ENCODE measurements at places on chromosomes 11 and 22.

DNA sequence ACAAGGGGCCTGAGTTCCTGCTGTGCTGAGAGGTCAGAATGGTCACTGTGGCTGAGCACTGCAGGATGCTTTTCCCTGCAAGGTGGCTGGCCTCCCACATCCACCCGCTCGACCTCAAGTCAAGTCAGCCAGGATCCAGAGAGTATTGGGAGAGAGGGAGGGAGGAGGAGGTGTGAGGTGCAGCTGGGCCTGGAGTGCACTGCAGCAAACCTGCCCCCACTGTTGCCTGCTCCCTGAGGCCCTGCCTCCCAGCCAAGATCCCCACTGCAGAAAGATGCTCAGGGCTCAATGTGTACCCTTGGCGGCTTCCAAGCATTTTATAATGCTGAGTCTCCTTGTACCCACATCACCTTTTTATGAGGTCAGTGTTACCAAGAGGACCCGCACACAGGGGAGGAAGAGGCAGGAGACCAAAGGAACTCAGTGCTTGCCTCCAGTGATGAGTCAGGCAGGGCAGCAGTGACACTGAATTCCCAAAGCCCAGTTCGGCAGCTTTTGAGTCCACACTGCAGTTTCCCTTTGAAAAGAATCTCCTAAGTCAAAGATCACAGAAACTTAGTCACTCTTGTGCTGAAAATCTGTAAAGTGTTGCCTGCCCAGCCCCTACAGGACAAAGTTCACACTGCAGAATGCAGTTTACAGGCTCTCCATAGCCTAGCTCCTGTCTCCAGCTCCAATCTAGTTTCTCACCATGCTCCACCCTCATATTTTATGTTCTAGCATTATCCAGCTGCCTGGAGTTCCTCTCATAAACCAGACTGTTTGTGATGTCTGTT, 3.1 kb downstream of the ENDOD1 start:
- peak; percentile 59 for DNase-seq

GRCh38 chr11:73286240-73286810, 14.2 kb downstream of the P2RY6 start:
- no peak for DNase-seq

DNA sequence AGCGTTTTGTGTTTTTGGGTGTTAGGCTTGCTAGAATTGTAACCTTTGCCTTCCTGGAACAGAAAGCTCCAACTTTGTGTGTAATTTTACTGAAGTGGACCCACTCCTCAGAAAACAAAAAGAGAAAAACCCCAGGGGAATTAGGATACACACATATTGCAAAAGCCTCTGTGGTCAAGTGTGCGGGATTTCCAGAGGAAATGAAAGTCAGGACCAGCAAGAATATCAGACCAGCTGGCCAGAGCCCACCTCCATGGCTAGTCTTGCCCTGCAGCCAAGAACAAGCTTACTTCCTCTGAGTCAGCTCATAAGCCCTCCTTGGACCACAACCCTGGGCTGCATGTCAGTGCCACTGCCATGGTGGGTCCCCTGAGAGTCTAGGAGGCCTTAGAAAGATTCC, 37.0 kb upstream of the FTH1 start:
- no peak for DNase-seq

- DNase-seq: no peak
Observed at GRCh38 chr11:15334766-15335165, 220.0 kb downstream of the INSC start.

DNA sequence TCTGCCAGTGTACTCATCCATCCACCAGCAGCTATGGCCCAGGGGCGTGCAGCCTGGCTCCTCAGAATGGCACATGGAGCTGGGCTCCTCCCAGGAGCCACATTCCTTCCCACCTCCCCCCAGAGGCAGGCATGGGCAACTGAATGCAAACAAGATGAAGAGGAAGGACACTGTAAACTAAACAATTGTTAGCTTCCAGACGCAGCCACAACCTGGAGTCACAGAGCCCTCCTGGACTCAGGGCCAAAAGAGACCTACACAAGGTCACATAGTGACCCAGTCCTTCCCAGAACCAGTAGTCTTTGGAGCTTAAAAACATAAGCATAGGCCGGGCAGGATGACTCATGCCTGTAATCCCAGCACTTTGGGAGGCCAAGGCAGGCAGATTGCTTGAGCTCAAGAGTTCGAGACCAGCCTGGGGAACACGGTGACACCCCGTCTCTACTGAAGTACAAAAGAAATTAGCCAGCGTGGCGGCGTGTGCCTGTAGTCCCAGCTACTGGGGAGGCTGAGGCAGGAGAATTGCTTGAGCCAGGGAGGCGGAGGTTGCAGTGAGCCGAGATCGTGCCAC, 30.7 kb upstream of the CLDN5 start:
- no peak for DNase-seq

DNA sequence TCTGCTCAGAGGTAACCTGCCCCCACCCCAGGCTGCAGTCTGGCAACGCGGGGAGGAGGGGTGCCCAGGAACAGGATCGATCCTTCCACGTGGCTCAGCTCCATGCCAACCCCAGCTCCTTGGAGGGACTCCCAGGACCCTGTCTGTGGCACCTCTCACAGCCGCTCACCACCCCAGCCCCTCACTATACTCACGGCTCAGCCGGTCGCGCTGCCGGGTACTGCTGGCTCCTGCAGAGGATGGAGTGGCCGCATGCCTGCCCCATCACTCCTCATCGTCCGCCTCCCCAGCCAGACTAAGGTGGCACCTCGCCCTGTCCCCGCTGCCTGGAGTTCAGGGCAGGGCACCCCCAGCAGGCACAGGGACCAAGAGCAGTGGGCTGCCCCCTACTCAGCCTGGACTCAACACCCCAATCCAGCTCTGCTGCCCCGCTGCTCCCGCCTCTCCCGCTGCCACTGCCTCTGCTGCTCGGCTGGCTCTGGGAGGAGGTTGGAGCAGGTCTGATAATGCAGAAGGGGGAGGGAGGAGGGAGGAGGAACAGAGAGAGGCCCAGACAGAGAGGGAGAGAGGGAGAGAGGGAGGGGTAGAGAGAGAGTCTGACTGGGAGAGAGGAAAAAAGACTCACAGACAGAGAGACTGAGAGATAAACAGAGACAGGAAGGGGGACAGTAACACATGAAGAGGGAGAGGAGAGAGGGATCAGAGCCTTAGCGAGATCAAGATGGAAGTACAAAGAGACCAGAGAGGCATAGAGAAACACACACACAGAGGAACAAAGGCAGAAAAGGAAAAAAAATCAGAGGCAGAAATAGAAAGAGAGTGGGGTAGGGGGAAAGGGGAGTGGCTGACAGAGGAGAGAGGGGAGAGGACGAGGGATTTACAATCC, at the start of gene PDE2A:
Gene PDE2A (minus strand): TSS at position 480 of the 886 bp plus-strand sequence. CDS start 215 bp downstream, at position 265.
- DNase-seq: no peak

DNA sequence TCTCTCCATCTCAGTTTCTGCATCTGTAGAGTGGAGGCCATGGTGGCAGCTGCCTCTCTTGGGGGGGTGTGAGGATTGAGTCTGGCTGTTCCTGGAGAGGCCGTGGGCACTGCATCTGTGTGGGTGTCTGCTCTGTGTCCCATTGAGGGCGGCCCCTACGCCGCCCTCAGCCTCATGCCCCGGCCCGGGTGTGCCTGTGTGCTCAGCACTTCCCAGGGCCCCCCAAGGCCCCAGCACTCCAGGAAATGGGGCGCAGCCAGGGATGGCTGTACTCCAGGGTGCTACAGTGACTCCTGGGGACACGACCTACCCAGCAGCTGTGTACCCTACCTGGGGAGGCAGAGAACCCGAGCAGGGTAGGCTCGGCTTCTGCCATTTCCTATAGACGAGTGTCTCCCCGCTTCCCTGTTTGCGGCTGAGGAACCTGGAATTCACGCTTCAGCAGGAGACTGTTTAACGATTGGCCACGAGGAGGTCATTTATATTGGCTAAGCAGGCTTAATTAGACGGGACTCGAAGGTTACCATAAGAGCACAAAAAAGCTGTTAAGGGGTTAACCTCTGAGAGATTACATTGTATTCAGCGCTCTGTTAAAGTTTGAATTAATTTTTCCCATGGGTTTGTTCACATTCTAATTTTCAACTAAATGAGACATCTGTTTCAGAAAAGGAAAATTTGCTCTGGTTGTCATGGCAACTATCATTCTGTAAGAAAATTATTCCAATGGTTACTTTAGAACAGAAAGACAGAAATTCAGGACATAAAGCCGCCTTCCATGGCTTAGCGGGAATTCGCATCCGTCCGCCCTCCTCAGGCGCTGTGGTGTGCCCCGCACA, 76.4 kb downstream of the MPPED1 start:
- DNase-seq: no peak

- DNase-seq: no peak
Observed at GRCh38 chr11:36453678-36454077, 56.4 kb downstream of the TRAF6 start.

- no peak for DNase-seq
Observed at GRCh38 chr11:17695454-17696441, 23.6 kb upstream of the MYOD1 start.

- DNase-seq: no peak
Observed at GRCh38 chr22:28269277-28269676, 350.2 kb upstream of the PITPNB start.

DNA sequence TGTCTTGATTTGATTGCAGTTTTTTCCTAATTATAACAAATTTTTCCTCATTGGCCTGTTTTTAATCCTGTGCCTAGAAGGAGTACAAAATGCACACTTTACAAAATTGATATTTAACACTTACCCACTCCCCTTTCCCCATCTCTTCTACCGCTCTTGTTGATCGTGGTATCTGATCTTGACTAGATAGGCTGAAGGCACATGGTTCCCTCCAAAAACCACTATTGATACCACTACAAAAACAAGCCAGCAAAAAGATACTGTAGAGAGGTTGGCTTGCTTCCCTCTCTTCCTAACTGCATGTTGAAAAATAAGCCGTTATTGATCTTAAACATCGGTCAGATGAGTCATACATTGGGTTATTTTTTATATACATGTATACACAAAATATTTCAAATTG, 14.6 kb upstream of the ZNF143 start:
- no peak for DNase-seq

DNA sequence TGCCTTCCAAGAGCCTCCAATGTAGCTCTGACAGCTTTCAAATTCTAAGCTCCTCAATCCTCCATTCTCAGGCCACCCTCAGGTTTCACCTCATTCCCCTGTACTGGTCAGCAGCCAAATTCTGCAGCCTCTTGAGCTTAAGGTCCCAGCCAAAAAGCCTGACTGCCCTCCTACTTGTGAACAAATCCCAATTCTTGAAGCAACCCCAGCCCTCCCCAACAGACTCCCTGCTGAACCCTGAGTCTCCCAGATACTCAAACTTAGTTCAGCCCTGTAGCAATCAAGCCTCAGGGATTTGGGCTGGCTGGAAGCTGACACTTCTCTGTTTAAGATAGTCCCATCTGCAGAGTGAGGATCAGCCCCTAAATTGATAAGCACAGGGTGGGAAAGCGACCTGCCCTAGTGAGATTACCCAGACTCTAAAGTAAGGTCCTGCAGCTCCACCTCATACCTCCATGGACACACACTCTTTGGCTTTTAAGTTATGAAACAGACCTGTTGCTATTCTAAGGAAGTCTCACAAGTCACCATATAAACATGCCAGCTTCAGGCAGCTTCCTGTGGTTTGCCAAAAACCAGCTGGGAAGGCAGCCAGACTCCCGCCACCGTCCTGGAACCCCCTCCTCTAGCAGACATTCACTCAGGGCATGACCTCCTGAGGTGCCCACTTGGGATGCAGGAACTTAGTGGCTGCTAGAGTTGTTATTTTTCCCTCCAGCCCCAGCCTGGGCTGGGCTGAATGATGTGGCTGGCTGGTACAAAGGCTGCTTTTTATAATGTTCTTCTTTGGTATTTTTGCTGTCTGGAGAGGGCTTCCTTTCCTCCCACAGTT, 82.5 kb upstream of the PICALM start:
- peak; percentile 93 for DNase-seq

- DNase-seq: peak; percentile 90
Observed at GRCh38 chr11:1772270-1773130, 8.8 kb upstream of the CTSD start.

DNA sequence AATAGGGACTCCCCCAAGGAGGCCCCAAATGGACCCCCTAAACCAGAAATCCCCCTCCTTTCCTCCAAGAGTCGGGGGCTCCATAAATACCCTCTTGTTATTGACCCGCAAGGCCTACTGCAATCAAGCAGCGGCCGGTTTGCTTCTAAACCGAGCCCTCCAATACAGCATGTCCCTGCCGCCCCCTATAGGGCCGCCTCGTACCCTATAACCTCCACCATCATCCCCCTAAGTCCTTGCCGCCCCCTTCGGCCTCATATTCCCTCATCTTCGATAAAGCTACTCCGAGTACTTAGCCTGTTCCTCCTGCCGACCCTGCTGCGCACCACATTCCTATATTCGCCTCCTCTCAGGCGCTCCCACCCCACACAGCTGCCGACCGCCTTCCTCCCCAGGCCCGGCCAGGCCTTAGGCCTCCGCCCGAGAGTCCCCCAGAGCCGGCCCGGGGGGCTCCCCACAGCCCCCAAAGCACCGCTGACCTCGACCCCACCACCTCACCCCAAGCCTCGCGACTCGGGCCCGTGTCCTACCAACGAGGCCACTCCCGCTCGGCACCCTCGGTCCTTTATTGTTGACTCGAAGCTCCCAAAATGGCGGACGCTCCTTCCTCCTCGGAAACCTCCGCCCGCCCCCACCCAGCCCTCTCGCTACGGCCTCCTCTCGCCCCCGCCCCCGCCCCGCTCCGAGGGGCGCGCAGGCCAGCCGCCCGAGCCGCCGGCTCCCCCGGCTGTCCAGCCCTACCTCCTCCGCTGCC, 430 bp downstream of the DDX6 start:
- peak; percentile 65 for DNase-seq

GRCh38 chr11:2466869-2467694, 22.3 kb downstream of the KCNQ1 start:
- no peak for DNase-seq

- no peak for DNase-seq
Observed at GRCh38 chr11:34600339-34601084, 20.4 kb upstream of the EHF start.

GRCh38 chr11:71472941-71473792, 20.2 kb downstream of the NADSYN1 start:
- no peak for DNase-seq

DNA sequence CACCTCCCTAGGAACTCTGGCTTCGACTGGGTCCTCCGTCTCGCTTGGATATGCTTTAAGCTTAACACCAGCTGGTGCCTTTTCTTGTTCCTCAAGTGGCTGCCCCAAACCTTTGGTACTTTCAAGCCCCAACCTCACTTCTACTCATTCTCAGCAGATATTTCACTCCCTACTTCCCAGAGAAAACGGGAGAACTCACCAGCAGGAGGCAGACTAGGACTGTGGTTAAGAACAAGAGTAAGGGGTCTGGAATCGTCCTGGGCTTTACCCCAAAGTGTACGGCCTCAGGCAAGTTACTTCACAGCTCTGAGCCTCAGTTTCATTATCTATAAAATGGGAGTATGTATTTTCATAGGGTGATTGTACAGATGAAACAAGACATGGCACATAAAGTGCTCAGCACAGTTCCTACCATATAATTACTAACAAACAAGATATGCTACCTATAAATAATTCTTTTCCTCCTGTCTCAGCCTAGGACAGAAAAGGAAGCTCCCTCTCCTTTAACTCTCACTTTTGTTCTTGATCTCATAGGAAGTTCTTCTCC, 37.8 kb downstream of the PAMR1 start:
- DNase-seq: no peak
